ENCODE measurements at places on chromosomes 5 and 9.

DNA sequence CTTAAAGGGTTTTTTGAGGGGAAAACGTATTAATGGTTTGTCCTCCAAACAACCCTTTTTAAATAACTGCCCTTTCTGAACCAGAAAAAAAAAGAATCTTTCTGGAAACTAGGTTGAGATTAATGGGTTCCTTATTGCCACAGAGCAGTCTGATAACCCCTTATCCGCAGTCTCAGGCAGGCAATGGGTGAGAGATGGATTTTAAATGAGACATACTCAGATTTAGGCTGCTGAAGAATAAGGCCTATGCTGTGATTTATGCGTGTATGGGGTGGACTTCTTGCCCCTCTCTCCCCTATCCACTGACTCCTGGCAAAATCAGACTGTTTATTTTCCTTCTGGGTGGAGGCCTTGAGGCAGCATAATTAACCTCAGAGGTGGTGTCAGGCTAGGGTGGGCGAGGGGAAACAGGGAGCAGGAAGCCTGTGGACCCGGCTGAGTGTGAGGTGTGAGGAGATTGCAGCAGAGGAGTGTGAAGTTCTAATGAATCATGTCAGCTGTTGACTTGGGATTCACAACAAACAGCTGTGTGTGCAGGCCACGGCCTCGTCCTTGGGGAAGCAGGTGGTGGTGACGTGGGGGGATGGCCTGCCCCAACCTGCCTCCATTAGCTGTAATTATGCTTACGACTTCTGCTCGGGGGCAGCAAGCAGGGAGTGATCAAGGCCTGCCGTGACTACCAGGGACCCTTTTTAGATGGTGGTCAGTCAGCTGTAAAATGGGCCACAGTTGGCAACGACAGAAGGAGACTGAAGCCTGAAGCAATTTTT, 196.4 kb downstream of the SEMA6A start:
- DNase-seq: no peak

- no peak for DNase-seq
These were observed 1.5 kb upstream of the DEPDC1B start for GRCh38 chr5:60701321-60701968.

GRCh38 chr5:204966-205670, 12.8 kb downstream of the CCDC127 start:
- DNase-seq: no peak

DNA sequence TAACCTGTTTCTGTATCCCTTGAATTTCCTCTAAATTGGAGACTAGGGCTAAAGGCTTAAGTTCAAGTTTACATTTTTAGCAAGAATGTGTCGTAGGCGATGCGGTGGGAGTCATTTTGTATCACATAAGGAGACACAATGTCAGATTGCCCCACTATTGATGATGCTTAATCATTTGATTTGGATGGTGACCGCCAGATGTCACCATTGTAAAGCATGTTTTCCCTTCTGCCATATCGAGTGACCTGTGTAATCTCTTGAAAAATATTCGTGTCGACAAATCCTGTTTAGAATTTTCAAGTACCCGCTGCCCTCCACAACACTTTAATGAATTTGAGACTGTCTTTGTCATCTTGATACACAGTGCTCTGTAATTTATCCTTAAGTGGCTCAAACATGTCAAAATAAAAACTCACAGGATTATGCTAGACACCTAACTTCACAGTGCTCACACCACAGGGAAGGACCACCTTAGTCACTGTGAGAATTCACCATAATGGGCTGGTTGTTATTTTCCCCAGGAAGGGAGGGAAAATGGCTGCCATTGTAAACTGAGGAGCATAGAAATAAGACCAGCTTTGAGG, 34.5 kb upstream of the SLC46A2 start:
- DNase-seq: peak; percentile 27

GRCh38 chr9:101225271-101225670, 159.5 kb downstream of the BAAT start:
- DNase-seq: no peak

- no peak for DNase-seq
These were observed 6.9 kb downstream of the SHROOM1 start for GRCh38 chr5:132823481-132824050.

- DNase-seq: no peak
These were observed 445.5 kb downstream of the MED10 start for GRCh38 chr5:5932824-5933223.

GRCh38 chr9:93597871-93598646, 21.7 kb downstream of the PHF2 start:
- DNase-seq: no peak

DNA sequence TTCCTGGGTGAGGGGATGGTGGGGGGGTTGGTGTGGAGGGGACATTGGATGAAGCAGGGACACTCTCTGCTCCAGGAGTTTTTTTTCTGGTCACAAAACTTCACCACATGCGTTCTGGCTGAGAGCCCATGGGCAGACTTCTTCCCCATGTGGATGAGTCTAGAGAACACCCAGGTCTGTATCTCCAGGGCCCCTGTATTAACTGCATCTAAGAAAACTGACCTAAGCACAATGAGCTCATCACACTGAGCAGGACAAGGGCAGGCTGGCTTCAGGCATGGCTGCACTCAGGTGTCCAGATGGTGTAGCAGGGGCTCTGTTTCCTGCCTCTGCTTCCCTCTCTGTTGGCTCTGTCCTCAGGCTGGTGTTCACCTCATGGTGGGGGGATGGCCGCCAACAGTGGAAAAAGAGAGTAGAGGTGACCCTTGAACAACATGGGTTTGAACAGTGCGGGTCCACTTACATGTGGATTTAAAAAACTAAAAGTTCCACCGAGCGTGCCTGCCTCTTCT, 85.3 kb upstream of the STC2 start:
- DNase-seq: no peak

DNA sequence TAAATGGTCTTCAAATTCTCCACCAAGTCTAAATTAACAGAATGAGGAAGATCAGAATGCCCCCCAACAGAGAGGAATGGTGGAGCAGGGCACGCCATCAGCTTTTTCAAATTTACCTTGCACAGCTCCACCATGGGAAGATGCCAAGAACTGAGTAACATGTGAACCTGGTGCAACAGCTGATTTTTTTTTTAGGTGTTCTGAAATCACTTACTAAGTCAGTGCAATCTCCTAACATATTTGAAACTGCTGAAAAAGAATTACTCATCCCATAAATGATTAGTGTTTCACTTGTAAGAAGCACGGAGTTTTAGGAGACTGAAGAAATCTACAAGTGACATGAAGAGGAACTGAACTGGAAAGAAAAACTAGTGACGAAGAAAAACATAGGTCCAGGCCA, 5.1 kb downstream of the TMEM245 start:
- no peak for DNase-seq

DNA sequence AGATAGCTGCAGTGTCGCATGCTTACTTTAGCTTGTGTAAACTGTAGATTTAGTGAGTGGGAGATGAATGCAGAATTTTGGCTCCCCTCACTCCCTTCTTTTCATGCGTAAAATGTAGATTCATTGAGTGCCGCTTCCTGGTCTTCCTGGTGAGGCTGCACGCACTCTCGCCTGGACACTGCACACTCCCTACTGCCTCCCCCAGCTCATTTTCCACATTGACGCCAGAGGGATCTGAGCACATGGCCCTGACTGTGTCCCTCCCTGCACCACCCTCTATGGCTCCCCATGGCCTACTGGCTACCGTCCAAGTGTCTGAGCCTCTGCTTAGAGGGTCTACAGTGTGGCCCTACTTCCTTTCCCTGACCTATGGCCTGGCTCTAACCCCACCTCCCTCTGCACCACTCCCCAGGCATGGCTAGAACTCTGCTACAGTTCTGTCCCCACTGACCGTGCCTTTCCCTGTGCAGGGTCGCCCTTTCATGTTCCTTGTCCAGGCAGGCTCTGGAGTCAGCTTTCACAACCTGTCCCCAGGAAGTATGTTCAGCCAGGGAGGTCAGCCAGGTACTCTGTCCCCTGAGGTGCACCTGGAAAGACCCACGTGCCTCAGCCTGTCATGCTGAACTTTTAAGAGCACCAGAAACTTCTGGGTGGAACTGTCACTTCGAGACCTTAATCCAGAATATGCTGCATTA, 160.6 kb downstream of the COL23A1 start:
- no peak for DNase-seq

- no peak for DNase-seq
These were observed 18.8 kb downstream of the FIBCD1 start for GRCh38 chr9:130920233-130920632.

DNA sequence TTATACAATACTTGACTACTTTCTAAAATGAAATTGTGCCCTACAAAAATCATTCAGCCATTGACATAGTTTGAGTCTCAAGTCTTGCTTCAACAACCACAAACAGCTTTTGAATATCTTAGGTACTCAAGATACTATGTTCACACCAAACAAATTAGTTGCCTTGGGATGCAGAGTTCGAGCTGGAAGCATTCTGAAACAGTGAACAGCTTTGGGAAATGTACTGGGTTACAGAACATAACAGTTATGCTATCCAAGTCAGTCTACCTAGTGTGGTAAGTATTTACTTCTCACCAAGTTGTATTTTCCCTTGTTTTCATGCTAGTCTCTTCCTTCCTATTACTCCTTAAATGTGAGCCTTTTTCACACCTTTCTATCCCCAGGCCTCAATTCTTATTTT, 143.2 kb downstream of the SSBP2 start:
- no peak for DNase-seq

DNA sequence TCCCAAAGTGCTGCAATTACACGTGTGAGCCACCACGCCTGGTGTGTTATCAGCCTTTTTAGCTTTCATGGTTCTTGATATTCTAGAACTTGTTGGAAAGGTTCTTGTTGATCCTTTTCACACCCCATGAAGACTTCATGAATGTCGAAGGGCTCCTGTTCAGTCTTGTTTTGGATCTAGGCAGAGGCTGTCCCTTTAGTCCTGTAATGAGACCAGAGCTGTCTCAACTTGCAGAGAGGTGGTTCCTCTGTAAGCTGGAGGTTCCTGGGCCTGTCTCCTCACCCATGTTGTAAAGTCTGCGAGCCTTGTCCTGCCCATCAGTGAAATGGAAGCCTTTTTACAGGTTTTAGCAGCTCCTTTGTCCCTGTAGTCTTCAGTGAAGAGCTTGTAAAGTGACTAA, 38.2 kb downstream of the PRRC2B start:
- DNase-seq: no peak

DNA sequence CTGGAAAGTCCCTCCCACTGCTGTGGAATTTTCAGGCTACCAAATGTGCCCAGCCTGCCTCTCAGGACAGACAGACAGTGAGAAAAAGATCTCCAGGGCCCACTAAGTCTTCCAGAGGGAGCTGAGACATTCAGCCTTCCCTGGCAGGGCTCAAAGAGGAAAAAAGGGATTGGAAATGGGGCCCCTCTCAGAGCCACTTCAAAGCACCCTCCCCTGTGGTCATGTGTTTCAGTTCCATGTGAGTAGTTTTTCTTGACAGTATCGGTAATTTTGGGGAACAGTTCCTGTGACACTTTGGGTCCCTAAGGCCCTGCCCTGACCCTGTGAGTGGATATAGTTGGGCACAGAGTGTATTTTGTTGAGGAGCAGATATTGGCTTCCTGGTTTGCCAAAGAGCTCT, 25.0 kb downstream of the LARP1 start:
- no peak for DNase-seq

DNA sequence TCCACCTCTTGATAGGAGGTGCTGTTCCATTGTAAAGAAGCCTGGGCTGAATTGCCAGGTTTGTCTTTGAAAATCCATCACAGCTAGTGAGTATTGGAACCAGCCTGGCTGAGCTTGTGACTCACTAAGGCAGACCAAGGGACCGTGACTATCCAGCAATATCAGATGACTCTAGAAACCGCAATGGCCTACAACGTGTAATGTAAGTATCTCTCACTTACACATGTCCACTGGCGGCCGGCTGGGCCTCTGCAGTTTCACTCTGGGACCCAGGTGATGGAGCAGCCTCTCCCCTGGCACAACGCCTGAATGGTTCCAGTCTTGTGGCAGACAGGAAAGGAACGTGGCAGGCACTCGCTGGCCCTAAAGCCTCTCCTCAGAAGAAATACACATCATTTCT, 3.1 kb upstream of the HRH2 start:
- no peak for DNase-seq

DNA sequence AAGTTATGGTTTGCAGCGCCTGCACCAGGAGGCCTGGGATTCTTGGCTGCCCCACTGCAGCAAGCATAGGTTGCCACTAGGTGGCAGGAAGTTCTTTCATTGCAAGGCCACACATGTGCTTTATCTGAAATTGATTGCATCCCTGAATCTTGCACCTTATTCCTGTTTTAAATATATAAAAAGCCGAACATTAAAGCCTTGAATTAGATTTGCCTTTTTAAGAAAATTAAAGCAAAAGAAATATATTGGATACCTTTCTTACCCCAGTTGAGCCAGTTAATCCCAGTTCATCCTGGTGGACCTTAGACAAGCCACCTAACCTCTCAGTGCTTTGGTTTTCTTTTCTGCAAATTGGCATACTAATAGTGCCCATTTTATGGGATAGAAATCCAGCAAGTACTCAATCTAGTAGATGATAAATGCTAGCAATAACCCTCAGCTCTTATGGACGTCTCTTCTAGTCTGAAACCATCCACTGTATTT, 6.3 kb upstream of the TRMT10B start:
- DNase-seq: peak; percentile 78

DNA sequence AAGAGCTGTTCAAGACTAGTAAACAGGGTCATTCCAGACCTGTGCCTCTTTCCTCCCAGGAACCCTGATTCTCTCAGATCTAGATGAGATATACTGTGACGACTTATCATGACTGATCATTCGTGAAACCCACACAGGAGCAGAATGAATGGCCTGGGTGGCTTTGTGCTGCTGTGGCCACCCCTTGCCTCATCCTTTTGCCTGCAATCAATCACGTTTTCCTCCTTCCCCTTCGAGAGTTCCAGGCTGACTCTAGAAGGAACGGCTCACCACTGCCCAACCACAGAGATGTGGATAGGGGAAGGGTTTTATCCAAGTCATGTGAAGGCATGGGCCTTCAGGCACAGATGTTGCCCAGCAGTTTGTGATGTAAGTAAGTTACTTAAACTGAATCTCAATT, 5.8 kb downstream of the ANXA6 start:
- DNase-seq: no peak

DNA sequence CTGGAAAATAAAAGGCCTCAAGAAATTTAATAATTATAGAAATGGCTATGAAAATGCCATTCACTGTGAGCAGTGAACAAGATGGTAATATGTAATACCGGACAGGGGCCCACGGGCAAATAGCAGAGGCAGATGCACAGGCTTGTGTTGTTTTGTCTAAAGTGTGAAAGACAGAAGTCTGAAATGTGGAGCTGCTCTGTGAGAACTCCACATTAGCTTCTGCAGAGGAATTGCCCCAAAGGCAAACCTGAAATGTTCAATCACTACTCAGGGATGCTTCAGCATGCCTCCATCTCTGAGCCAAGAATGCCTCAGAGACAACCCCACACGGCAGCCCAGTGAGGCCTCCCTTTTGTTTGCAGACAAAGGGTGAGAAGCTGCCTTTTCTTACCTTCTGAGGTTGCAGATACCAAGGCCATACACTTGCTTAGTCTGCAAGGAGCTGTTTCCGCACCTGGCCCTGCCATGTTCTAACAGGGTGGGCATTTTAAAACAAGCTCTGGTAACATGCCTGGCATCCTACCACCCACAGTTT, 124.3 kb upstream of the CXCL14 start:
- DNase-seq: no peak

GRCh38 chr9:2144619-2145018, 129.5 kb downstream of the SMARCA2 start:
- no peak for DNase-seq

All from HTR-8/SVneo (cell line).